D721Med (cell line): ENCODE measurements at places on chromosomes 6 and 20.

GRCh38 chr6:82068721-82069120, 178.8 kb downstream of the IBTK start:
- no peak for DNase-seq

DNA sequence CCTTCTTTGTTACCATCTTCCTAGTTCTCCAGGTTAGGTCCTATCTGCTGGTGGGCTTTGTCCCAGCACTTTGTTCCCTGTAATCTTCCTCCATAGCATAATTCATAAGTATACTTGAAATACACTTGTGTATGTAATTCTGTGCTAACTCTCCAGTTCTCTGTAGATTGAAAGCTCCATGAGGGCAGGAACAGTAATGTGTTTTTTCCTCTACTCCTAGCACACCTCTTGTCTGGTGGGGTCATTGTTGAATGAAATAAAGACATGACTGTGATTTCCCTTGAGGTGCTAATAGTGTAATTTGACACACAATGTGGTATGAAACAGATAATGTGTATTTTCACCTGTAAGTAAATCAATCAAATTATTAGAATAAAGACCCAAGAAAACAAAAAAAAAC, 30.0 kb downstream of the MAP3K4 start:
- DNase-seq = no peak

GRCh38 chr6:9002833-9003232, 567.5 kb upstream of the SLC35B3 start:
- DNase-seq = no peak

- DNase-seq = no peak
These were observed 215.6 kb upstream of the HEY2 start for GRCh38 chr6:125533710-125534397.

- no peak for DNase-seq
These were observed 12.2 kb downstream of the BRD2 start for GRCh38 chr6:32980488-32981038.

DNA sequence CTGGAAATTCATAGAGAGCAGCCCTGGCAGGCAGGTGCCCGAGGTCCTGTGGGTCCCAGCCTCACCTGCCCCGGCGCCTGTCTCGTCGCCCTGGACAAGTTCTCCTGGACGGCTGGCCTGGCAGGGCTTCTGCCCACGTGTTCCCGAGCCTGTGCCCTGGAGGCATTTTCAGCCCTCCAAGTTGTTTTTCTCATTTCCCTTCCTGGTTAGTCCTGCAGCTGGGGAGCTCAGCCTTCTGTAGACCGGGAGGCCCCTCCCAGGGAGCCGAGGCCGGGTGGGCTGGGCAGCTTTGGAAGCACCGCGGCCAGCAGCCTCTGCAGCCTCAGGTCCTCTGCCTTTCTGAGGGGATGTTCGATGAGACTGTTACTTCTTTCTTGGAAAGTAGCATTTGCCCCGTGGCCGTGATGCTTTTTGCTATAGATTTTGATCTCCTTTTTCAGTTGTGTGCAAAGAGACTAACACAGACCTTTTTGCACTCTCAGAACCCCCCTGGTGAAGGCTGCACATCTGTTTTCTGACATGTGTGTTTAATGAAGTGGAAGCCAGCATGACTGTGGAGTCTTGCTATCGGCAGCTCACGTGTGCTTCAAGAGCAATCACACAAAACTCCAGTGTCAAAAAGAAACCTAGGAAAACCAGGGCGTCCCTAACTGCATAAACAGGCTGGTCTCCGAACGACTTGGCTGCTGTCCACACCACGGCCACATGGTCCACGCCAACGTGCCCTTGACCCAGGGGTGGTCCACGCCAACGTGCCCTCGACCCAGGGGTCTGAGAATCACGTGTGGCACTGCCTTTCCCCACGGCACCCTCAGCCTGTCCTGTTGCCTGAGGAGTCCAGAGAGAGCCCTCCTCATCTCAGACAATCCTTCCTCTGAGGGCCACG, 207.5 kb downstream of the SMOC2 start:
- no peak for DNase-seq

DNA sequence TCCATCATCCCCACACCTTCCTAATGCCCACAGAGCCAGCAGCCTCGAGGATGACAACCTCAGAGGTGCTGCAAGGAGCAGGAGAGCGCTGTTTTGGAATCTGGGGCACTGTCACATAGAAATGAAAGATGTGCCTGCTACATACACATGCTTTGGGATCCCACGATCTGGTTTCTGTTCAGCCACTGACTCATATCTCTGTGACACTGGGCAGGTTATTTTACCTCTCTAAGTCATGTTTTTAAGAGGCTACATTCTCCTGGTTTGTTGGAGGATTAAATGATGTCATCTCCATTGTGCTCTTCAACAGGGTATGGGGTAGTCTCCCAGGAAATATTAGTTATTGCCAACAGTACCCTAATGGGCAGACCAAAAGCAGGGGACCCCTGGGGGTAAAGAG, 32.6 kb upstream of the TAB2 start:
- no peak for DNase-seq

- no peak for DNase-seq
These were observed 4.0 kb downstream of the C20orf96 start for GRCh38 chr20:286508-286907.

DNA sequence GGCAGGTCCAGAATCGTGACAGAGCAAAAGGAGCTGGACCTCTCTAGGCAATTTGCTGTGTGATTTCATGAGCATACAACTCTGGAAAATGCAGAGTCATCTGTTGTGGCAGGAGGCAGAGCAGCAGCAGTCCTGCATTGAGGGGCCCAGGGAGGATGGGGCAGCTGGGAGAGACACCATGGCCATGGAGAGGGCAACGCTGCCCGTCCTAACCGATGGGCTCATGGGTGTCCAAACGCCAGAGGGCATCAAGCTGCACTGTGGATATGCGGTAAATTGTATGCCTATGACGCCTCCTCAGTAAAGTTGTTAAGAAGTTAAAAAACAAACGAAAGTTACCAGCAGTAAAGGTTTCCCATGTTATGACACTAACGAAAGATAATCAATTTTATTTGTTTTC, 42.2 kb upstream of the DACT2 start:
- DNase-seq = no peak

GRCh38 chr20:4821590-4821989, 99.9 kb downstream of the PRND start:
- DNase-seq = no peak

DNA sequence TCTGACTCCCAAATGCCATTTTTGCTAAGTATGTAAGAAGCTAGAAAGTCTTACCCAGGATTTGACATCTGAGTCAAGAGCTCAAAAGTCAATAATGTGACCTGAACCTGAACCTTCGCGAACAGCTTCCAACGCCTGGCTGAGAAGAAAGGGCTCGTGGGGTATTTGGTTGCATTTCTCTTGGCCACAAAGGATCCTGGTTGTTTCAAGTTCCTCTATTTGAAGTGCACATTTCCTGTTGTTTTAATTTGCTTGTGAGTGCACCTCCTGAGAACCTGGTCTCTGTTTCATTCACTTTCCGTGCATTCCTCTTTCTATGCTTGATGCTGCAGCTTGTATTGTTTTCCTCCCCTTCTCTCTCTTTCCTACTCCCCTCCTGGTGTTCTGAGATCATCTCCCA, 212.5 kb downstream of the FOXA2 start:
- DNase-seq = no peak

- no peak for DNase-seq
These were observed 393.7 kb downstream of the UTRN start for GRCh38 chr6:144678844-144679243.

DNA sequence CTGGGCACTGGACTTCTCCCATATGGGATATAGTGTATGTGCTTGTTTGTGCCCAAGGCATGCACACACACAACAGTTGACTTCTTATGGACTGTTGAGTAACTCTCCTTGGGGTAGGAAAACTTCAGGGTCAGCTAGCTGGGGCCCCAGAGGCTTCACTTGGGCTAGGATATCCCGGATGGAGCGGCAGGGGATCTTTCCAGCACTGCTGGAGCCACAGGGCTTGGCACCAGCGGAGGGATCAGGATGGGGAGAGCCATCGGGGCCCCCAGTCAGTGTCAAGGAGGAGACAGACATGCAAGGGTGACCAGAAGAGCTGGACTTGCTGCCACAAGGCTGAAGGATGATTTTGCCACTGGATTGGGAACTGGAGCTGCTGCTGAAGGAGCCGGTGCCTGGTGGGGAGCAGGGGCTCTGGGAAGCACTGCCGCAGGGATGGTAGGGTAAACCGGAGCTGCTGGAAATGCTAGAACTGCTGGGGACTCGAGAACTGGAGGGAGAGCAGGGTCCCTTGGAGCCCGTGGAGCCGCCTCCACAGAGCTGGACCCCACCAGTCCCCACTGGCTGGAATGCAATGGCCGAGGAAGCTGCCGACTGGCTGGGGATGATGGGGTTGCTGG, 1.5 kb downstream of the PSORS1C1 start:
- DNase-seq = no peak

DNA sequence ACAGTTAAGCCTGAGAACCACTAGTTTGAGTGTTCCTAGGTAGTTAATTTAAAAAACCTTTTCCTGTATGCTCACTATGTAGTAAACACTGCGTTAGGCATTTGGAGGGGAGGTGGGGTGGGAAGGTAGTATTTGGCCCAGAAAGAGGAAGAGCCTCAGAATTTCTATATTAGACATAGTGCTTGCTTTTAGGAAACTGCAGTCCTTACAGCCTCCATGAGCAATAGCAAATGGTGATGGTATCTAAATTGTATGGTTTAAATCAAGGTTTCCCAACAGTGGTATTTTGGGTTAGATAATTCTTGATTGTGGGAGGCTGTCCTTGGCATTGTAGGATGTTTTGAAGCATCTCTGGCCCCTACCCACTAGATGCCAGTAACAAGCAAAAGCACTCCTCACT, 61.5 kb upstream of the RIPOR2 start:
- no peak for DNase-seq

GRCh38 chr6:37758234-37758633, 60.6 kb upstream of the MDGA1 start:
- DNase-seq = no peak

DNA sequence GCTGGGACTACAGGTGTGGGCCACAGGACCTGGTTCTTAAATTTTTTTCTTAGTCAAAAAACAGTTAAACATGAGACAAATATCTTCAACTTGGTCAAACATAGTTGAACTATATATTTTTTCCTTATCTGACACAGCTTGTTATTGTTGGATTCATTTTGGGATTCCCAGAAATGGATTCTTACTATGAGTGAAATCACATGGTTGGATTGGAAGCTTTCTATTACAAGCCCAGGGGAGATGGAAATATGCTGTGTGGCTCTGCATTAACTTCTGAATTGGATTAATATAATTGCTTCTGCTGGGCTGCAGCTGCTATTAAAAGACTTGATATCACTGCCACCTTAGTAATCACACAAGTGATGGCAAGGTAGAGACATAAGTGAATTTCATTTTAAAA, 126.4 kb upstream of the DUSP22 start:
- no peak for DNase-seq

DNA sequence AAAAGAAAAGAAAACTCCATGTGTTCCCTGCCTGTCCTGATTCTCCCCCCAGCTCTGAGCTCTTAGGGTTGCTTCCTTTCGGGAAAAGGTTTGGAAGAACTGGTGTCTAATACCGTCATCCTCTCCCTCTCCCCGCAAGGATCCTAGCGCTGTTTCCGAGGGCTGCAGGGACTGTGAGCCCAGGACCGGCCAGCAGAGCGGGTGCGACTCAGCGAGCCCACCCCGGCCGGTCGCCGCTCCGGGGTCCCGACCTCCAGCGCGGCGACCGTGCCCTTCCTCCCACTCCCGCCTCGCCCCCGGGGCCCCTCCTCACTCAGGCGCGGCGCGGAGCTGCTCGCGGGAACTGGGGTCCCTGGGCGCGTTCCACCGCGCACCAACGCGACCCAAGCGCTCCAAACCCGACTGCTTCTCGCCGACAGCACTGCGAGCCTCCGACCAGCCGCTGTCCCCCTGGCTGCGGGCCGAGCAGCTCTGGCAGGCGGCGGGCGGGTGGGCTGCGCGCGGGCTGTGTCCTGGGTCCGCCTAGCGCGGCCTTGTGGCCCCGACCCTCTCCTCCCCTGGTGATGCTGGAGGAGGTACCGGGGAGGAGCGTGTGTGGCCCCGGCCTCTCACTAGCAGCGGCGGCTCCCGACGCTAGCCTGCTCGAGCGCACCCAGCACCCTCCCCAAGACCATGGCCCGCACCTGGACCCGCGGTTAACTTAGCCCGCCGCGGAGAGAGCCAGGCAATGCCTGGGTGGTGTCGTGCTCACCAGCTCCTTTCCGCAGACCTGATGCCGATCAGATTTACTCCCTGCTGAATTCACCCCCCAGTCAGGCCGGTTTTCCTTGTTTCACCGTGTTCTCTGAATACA, at the start of gene PLA2G7:
Gene PLA2G7 (minus strand): TSS at position 509 of the 853 bp plus-strand sequence. CDS start 12,484 bp downstream, outside the sequence.
- DNase-seq = peak; percentile 35

DNA sequence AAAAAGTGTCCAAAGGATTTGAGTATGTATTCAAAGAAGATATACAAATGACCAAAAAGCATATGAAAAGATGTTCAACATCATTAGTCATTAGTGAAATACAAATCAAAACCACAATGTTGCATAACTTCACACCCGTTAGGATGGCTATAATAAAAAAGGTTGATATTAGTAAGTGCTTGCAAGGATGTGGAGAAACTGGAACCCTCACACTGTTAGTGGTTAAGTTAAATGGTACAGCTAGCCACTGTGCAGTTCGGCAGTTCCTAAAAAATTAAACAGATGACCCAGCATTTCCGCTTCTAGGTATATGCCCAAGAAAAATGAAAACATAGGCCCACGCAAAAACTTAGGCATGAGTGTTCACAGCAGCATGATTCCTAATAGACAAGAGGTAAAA, 38.6 kb downstream of the IBTK start:
- DNase-seq = no peak

- no peak for DNase-seq
These were observed 47.1 kb downstream of the SNAI1 start for GRCh38 chr20:50029697-50030461.

DNA sequence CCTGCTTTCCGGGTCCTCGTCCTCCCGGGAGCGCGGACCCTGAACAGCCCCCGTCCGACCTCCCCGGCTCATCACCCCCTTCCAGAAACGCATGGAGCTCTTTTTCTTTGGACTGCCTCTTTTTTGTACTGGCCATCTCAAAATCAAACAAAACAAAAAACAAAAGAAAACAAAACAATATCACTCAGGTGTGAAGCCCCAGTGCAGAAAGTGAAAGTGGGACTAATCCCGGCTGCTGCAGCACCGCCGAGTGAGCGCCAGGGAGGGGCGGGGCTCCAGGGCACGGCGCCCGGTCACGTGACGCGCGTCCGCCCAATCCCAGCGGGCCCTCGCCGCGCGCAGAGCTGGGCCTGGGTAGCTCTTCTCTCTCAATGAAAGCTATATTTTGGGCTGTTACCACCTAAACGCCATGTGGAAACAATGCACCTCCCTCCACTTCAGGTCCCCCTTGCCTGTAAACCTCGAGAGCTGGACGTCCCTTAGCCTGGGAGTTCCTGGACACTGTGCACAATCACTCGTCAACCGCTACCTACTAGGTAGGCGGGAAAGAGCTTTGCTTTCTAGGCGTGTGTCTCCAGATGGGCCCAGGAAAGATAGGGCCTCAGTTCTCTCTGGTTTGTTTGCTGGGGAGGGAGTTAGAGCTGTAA, 93.7 kb upstream of the PRDM1 start:
- DNase-seq = peak; percentile 49

GRCh38 chr20:13638162-13638495, 603 bp downstream of the TASP1 start:
- DNase-seq = no peak
